ENCODE measurements at places on chromosomes 11 and 22.

DNA sequence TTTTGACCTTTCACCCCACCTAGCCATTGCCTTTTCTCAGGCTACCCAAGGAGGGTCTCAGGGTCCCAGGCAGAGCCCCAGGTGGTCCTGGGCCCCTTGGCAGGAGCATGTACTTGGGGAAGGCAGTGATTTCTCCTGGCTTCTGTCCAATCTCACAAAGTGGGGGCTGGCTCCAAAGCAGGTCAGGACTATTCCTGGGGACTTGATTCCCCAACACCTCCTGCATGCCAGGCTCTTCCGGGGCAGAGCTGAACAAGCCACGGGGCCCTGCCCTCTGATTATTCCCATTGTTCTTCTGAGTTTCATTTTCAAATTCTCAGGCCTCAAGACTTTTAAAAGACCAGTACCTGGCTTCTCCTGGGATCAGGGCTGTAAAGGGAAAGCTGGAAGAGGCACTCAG, 1.5 kb upstream of the TCF20 start:
- DNase-seq = no peak

- peak; percentile 37 for DNase-seq
These were observed at the start of gene NAALAD2 for GRCh38 chr11:90134478-90135003. NAALAD2 (plus strand) TSS chr11:90134663; CDS start chr11:90134759, 96 bp downstream.

GRCh38 chr11:46391578-46392420, at the start of gene CHRM4:
CHRM4 (minus strand) TSS chr11:46391776; CDS start chr11:46386557, 5,219 bp downstream.
- peak; percentile 11 for DNase-seq

GRCh38 chr22:25083807-25084200, 115.9 kb upstream of the CRYBB3 start:
- no peak for DNase-seq

GRCh38 chr11:111870886-111871692, at the start of gene ALG9:
ALG9 (minus strand) TSS chr11:111871581; CDS start chr11:111871482, 99 bp downstream.
- DNase-seq = peak; percentile 82

DNA sequence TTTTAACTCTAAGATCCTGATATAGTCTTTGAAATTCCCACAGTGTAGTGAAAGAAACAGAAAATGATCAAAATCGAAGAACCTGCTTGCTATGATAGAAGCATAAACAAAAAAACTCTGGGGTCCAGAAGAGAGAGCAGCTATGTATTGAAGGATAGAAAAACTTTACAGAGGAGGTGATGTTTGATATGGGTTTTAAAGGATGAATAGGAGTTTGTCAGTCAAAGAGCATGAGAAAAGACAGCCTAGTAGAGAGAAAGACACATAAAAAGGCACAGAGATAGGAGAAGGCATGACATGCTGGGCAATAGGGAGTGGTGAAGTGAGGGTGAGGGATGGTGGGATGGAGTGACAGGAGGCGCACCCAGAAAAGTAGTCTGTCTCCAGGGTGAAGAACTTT, 168.0 kb downstream of the INSC start:
- DNase-seq = no peak

All from fibroblast of mammary gland (primary cell).